Gastroesophageal sphincter (tissue), 4 donors: ENCODE measurements at places on chromosomes 2 and 18. TPM values are rescaled to one million over a fixed set of nuclear protein-coding genes. Genes with fewer than 3 reads are reported as not detected.

DNA sequence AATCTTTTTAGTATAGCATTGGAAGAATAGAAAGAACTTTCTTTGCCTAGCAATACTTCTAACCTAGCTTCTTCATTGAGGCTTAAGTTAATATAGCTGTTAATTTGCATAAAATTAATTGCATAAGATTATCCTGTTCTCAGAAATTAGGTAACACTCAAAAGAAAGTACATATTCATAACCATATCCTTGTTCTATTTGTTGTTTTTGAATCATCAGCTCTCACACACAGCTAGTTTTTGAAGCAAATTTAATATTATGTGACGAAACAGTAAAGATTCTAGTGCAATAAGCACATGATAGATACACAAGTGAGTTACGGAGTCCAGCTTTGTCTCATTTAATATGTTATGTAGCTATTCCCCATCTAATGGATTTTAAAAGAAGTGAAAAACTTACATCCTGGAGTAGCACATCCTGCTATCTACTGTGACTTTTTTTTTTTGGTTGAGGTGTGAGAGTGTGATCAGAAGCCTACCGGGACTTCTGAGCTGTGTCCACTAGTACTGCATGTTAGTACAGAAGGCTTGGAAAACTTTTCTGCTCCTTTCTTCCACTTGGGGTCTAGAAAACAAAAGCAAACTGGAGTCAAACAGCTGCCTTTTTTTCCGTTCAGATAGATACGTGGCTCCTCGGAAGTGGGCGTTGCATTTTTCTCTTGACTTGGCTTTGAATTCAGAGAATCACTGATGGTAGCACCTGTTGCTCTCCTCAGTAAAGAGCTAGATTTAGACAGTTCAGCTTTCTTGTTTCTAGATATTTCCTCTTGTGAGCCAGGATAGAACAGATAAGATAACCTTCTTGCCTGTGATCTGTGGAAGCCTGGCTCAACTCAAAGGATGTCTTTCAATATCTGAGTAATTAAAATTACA is 27.2 kb downstream of the KDM3A start:
- no peak for ATAC-seq

DNA sequence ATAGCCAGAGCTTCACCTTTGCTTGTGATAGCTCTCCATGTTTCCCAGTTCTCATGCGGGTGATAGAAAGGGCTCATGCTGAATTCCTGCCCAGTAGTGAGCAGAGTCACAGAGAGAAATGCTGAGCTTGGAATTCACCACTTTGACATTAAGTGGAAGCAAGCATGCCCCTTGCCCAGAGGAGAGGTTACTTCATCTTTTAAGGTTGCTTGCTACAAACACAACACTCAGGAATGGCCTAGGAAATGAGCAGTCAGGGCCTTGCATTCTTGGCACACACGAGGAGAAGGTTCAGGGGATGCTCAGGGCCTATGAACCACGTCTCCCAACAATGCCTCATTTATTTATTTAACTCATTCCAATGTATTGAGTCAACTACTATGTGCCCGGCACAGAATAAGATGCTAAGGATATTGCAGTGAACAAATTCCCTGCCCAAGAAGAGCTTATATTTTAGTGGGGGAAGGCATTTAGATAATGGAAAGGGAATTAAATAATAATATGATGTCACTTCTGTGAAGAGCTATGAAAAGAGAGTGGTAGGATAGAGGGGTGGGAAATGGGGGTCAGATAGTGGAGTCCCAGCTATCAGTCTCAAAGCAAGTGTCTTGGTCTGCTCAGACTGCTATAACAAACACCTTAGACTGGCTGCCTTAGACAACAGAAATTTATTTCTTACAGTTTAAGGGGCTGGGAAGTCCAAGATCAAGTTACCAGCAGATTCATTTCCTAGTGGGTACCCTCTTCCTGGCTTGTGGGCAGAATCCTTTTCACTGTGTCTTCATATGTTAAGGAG is 42.1 kb downstream of the DDX18 start:
- ATAC-seq: no peak

DNA sequence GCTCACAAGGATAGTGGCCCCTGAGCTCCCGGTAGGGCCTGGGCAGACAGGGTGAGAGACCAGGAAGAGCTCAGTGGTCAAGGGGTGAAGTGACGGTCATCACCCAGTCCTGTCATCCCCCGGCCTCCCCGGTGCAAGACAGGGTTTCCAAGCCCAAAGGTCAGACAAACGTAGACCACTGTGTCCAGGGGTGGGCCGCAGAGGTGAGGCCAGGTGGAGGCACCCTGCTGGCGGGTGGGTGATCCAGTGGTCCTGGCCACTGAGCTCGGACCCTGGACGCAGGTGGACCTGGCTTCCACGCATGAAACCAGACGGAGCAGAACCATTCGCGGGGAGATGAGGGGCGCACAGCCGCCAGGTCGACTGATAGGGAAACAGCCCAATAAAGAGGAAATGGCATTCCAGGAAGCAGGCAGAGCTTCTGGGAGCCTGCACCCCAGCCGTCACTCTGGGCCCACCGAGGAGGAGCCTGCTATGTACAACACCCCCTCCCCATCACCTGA is 14.4 kb upstream of the SNED1 start:
- ATAC-seq: no peak

- ATAC-seq: peak; percentile 64
Measured at GRCh38 chr2:27494944-27495554, at the start of gene FNDC4. TSS of gene FNDC4 (minus strand) at chr2:27495200. CDS start at chr2:27494679, 521 bp downstream.

DNA sequence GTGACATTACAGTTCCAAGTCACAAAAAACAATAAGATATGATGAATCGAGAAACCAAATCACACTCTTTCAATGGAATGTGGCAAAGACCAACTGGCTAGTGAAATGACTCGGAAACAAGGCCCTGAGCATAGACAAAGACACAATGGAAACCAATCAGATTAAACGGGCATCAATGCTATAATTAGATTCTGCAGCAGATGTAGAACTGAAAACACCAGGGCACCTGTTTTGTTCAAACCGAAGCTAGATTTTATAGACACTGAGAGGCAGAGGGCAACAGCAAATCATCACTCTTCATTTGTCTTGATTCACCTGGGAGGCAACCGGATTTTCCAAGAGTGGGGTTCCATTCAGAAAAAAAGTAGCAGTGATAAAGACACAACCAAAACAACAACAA is 92.8 kb upstream of the BARD1 start:
- ATAC-seq: no peak

DNA sequence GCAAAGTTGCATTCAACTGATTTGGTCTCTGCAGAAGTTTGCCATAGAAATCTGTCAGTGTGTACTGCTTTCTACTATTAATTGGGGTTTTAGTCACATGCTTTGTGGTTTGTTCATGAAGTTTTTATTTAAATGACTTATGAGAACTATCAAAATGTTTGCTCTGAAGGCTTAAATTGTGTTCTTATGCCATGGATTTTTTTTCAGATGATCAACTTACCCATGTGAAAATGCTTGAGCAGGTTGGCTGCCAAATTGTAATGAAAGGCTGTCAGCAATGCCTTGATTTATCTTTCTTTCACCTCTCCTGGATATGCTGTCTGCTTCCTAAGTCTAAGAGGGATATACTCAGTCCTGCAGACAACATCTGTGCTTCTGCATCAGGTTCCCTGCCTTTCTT is 50.7 kb downstream of the FMNL2 start:
- ATAC-seq: no peak

GRCh38 chr2:106122157-106122556 is 71.9 kb downstream of the UXS1 start:
- ATAC-seq: no peak

- no peak for ATAC-seq
Measured at GRCh38 chr18:61677435-61677970, 215.3 kb downstream of the RNF152 start.

The ICA1L gene
- 40.8 TPM for total RNA-seq

The OR6B2 gene
- not detected for total RNA-seq

The KCNIP3 gene
- total RNA-seq: 14.4 TPM

The EVA1A gene
- not detected for total RNA-seq

The TANC1 gene
- 54.5 TPM for total RNA-seq
